HT1080 (cell line): ENCODE measurements at places on chromosomes 2 and 18. TPM values are rescaled to one million over a fixed set of nuclear protein-coding genes. Genes with fewer than 3 reads are reported as not detected.

DNA sequence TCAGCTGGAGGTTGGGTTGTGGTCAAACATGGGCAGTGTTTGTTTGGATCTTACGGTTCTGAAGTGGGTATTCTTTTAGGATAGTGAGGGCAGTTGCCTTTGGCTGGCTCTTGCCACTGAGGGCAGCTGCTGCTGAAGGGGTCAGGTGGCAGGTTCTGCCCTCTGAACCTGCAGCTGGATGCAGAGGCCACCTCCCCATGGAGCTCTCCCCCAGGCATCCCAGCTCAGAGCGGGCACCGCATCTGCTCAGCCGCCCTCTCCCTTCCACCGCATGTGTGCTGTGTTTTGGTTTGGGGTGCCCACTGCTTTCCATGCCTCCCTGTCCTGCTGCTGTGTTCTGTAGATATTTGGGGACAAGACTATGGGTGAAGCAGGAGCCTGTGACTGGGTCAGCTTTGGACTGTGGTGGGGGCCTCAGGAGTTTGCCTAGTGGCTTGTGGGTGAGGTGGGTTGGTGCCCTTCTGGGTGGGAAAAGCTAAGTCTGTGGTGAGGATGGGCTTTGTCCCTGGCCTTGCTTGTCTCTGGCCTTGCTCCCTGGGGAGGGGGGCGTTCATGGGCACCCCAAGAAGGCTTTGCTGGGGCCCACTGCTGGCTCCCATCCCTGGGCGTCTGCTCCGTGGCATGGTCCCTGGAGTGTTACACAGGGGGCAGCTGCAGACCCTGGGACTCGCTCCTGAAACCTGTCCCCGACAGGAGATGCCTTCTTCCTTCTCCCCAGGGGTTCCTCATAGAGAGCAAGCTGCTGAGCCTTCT lies 28.5 kb downstream of the OTOF start:
- no peak for DNase-seq

DNA sequence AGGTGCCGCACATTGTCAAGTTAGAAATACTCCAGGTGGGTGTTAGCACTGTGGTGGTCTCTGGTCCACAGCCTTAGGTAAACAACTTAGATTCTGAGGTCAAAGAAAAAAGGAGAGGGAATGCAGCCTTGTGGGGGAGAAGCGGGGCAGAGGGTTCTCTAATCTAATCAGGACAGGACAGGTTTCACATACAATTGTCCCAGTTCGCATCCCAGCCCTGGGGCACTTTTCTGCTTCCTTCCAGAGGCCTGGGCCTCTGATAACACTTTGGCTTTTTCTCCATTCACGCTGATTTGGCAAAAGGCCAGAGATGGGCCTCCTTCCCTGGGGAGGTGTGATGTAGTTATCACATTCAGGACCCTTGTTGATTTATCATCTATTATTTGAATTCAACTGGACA lies 32.5 kb downstream of the SLC1A4 start:
- DNase-seq = no peak

DNA sequence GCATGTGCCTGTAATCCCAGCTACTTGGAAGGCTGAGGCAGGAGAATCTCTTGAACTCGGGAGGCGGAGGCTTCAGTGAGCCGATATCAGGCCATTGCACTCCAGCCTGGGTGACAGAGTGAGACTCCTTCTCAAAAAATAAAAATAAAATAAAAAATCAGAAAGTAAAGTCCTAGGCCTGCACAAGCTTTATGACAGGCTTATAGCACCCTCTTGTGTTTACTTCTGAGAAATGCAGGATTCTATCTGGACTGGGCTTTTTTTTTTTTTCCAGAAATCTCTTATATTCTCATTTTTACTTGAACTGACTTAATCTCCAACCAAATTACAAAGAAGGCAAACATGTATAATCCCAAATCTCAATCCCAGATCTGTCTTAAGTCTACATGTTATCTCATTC lies 26.1 kb upstream of the REG3G start:
- peak; percentile 13 for DNase-seq

DNA sequence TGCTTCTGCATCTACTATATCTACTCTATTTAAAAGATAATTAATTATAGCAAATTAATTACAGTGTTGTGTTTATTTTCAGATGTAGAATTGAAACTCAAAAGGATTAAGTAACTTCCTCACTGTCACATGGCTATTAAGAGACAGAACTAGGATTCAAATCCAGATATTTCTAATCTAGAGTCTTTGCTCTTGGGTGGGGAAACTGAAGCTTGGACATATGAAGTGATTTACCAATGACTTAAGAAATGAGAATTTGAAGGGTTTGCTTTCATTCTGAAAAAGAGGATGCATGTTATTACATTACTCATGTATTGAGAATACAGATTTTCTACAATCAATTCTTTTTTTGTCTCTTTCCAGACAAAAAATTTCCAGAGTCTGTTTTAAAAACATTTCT lies 191.5 kb upstream of the SMAD7 start:
- no peak for DNase-seq

DNA sequence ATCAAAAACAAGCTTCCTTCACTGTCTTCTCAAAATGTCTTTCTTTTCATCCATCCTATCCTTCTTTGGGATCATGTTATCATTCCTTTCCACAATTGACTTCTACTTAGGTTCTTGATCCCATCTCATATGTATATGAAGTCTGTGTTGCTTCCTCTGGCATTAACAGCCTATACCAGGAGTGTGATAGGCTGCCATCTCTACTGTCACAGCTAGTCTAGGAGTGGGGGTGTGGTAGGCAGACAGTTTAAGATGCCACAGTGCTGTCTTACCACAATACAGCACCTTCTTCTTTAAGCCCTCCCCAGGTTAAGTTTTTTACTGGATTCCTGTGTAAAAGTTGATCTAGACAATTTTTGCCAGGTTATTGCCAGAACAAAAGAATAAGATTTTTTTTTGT lies 3.7 kb upstream of the HTR2B start:
- no peak for DNase-seq

The METTL4 gene
- 4.5 and 5.4 TPM in 2 replicates for total RNA-seq

The LOXL3 gene
- total RNA-seq = 48.5 and 49.8 TPM in 2 replicates

The AKAIN1 gene
- total RNA-seq = not detected in 2 replicates
